ENCODE measurements at places on chromosomes 1 and 21. TPM values are rescaled to one million over a fixed set of nuclear protein-coding genes. Genes with fewer than 3 reads are reported as not detected.

FCMR gene
- 0.41 TPM for total RNA-seq

PPIAL4G gene
- not detected for total RNA-seq

MAD2L2 gene
- total RNA-seq, result 84.8 TPM

HNRNPCL1 gene
- total RNA-seq, result not detected

KLF17 gene
- total RNA-seq, result not detected

IARS2 gene
- 106 TPM for total RNA-seq

KCNA3 gene
- not detected for total RNA-seq

LAD1 gene
- 0.10 TPM for total RNA-seq

AKR7A3 gene
- 1.4 TPM for total RNA-seq

AIM2 gene
- not detected for total RNA-seq

DISP3 gene
- total RNA-seq, result 1.1 TPM

TIE1 gene
- total RNA-seq, result 0.28 TPM

ELAPOR1 gene
- 0.28 TPM for total RNA-seq

LCE1B gene
- not detected for total RNA-seq

Data from Panc1 (cell line).